ENCODE measurements at places on chromosomes 2 and 18.

DNA sequence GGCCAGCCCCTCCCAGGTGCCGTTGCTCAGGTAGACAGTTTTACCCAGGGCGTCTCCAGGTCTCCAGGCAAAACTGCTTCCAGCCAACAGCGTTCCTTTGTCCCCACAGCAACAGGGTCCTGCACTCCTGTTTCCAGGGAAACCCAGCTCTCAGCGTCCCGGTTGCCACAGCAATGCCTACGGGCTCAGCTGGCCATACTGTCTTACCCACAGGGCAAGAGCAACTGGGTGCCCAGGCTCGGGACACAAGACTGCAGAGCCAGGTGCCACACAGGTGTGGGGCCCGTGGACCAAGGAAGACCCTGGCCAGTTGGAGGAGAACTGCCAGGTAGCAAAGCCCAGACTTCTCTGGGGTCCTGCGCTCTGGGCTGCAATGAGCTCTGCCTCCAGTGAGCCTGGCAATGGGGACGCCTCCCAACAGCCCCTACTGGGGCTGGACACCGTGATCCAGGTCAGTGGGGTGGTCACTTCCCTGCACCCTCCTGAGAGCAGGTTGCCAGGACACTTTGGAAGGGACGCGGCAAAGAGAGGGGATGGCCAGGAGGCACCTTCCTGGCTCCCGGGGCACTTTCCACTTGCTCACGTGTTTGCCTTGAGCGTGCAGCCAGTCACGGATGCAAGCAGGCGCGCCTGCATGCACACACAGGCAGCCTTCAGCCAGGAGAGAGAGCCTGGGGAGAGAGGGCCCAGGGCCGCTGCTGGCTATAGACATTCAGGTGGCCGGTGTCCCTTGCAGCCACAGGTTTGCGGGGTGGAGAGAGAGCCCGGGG is at the start of gene CROCC2:
Gene CROCC2, plus strand, starts transcription at position 196 of the 770 bp plus-strand sequence. Its CDS starts 178 bp downstream, at position 374.
- DNase-seq = no peak

GRCh38 chr2:26380281-26380680 is 21.4 kb upstream of the DRC1 start:
- DNase-seq = no peak

- DNase-seq = no peak
Measured at GRCh38 chr2:9985531-9986328, 34.2 kb downstream of the GRHL1 start.

DNA sequence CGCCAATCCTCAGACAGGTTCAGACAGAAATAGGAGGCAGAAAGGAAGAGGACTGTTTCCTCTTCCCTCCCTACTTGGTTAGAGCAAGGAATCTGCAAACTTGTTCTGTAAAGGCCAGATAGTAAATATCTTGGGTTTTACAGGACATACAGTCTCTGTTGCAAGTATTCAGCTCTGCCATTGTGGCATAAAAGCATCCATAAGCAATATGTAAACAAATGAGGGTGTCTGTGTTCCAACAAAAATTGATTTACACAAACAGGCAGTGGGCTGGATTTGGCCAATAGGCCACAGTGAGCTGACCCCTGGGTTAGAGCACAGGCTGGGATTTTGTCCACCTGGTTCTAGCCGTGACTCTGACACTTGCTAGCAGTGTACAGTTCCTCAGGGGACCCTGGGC is 89.4 kb downstream of the NRP2 start:
- no peak for DNase-seq

DNA sequence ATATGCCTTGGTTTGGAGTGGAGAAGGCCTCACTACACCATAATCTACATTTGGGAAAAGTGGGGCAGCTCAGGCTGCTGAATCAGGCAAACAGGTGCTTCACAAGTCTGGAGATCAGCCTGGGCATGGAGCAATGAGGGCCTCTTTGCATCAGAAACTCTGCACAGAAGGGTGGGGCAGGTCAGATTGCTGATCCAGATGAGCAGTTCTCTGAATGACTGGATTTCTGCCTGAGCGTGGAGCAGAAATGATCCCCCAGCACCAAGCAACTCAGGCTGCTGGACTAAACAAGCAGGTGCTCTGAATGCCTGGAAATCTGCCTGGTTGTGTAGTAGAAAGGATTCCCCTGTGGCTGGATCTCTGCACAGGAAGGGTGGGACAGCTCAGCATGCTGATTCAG is 605.3 kb upstream of the ZNF804A start:
- no peak for DNase-seq

DNA sequence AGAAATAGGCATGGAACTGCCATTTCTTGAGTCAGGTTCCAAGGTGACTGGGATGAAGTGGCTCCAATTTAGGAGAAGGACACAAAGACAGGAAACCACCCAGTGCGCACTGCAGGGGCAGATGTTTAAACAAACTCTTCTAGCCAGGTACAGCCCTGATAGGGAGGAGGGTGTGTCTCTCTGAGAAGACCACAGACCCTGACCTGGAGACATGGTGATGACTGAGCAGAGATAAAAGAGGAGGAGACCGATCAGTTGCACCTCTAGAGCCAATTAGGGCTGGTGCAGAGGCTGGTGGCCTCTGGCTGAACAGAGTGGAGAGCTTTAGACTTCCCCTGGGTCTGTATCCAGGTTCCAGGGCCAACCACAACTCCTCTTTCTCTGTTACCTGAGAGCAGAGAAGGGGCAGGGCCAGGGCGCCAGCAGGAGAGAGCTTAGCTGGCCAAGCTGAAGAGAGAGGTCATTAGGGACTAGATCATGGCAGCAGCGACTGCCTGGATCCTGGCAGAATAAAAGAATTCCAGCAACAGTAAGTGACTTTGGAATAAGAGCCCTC is 5.4 kb upstream of the SPOPL start:
- no peak for DNase-seq

- no peak for DNase-seq
Measured at GRCh38 chr2:159505196-159505595, 111.2 kb downstream of the BAZ2B start.

DNA sequence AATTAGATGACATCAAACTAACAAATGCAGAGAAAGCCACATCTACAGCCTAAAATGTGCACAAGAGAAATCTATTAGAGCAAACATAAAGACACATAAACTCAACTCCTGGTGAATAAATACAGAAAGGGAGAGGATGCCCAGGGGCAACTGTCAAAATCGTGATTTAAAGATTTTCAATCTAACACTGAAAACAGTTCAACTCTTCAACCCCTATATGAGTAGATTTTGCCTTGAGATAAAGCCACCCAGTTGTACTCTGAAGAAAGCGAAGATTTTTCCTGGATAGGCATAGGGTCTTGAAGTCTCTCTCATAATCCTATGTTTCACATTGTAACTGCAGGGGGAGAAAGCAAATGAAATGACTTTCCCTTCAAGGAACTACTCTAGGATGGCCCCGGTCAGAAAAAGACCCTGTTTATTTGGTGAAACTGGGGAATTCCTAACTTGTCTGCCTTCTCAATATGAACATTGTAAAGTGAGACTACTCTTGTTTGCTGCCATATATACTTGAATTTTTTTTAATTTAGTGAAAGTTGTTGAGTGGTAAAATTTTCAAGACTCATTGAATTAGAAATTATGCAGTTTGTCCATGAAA is 226.7 kb downstream of the ERBB4 start:
- no peak for DNase-seq

DNA sequence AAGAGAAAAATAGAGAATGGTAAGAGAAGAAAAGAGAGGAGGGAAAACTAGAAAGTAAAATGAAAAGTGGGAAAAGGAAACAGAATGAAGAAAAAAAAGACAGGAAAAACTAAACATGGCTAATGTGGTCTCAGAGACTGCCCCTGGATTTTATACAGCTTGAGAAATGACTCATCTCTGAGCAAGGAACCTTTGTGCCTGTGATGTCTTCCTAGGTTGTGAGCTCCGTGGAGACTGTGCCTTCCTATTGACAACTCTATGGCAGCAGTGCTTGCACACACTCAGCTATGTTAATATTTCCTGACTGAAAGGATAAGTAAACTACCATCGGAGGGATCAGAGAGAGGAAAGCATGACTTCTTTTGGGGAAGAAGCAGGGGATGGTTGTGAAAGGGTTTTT is 203.8 kb downstream of the RDH14 start:
- DNase-seq = no peak

Measured in effector CD8-positive, alpha-beta T cell (primary cell).